ENCODE measurements at places on chromosomes 2 and 18. TPM values are rescaled to one million over a fixed set of nuclear protein-coding genes. Genes with fewer than 3 reads are reported as not detected.

DNA sequence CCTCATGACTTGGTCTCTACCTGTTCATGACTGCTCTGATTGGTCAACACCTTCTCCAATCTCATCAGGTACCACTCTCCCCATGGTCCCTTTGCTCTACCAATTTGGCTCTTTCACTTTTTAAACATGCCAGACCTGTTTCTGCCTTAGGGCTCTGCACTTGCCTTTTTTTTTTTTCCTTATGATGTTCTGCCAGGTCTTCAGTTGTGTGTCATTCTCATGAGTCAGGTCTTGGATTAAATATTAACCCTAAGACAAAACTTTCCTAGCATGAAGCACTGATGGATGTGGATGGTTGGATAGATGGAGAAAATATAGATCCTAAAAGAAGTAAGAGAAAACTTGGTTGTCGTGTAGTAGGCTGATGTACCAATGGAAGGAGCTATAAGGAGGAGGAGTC lies 219.3 kb downstream of the TTC32 start:
- H3K27ac ChIP-seq = no peak overlapping the region
- no peaks in the 10 kb centered on the region for H3K36me3 ChIP-seq
- H3K4me1 ChIP-seq = no peaks in the 10 kb centered on the region
- no peaks in the 10 kb centered on the region for H3K27me3 ChIP-seq

Gene SLC9A4
- not detected for total RNA-seq

DNA sequence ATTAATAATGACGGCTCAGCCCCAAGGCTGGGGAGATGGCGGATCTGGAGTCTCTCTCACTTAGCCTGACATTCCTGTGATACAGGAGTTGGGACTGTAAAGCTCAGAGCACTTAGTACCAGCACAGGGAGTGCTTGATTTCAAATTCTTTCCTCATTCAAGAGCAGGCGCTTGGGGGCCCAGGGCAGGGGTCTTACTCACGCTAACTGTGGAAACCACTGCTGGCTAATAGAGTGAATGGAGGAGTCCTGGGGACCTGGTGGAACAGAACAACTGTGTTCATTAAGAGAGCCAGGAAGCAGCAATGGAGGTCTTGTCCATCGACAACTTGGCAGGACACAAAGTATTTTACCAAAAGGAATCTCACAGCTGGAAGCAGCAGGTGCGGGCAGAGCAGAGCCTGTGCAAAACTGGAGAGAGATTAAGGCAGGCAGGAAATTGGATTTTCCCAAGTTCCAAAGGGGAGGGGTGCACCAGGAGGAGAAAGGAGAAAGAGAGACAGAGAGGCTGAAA lies 358.9 kb downstream of the TNS1 start:
- H3K27me3 ChIP-seq = no peaks in the 10 kb centered on the region
- H3K4me3 ChIP-seq = no peak overlapping the region
- no peaks in the 10 kb centered on the region for H3K36me3 ChIP-seq
- H3K4me1 ChIP-seq = no peaks in the 10 kb centered on the region
- no peak overlapping the region for H3K27ac ChIP-seq

Gene KIAA2012
- total RNA-seq = not detected

GRCh38 chr18:11885278-11885947 lies 22.7 kb downstream of the MPPE1 start:
- H3K4me1 ChIP-seq = peaks cover 4% of the 10 kb centered on the region
- peaks cover 5% of the 10 kb centered on the region for H3K36me3 ChIP-seq
- no peak overlapping the region for H3K4me3 ChIP-seq
- no peaks in the 10 kb centered on the region for H3K27me3 ChIP-seq
- no peak overlapping the region for H3K27ac ChIP-seq

DNA sequence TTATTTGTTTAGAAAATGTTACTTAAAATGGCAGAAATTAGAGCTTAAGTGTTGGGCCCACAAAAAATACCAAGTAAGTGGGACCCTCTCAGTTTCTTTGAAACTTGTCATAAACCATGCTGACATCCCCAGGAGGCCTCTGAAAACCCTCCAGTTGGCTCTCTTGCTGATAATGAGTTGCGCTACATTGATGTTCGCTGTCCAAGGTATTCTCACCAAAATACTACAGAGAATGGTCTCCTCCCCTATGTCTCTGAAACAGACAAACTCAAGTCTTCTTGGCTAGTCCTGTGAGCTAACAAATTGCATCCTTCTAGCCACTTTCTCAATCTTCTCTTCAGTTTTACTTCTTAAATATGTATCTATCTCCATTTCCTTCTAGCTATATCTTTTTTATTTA lies 669.4 kb downstream of the IRS1 start:
- no peak overlapping the region for H3K4me3 ChIP-seq
- H3K36me3 ChIP-seq = no peaks in the 10 kb centered on the region
- H3K27me3 ChIP-seq = no peaks in the 10 kb centered on the region
- no peak for DNase-seq
- no peaks in the 10 kb centered on the region for H3K4me1 ChIP-seq
- H3K27ac ChIP-seq = no peak overlapping the region

Gene GALNT3
- total RNA-seq = 22.6 TPM
